Hindlimb muscle (tissue), 1 donor: ENCODE measurements at places on chromosomes 11 and 22.

DNA sequence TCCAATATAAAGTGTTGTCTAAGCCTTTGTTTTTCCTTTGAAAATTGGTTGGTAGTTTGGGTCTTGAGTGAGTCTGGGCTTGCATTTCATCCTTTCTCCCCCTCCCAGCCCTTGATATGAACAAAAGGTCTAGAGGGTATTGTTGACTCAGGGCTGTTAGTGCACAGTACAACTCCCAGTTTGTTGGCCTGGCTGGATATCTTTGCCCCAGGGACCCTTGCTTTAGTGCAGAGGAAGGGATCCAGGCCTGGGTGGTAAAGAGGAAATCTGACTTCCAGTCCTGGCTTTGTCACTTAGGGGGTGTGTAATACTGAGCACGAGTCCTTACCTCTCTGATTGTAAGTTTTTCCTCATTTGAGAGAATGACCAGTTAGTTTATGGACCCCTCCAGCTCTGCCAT lies 330.4 kb downstream of the TMEM135 start:
- no peak for DNase-seq

DNA sequence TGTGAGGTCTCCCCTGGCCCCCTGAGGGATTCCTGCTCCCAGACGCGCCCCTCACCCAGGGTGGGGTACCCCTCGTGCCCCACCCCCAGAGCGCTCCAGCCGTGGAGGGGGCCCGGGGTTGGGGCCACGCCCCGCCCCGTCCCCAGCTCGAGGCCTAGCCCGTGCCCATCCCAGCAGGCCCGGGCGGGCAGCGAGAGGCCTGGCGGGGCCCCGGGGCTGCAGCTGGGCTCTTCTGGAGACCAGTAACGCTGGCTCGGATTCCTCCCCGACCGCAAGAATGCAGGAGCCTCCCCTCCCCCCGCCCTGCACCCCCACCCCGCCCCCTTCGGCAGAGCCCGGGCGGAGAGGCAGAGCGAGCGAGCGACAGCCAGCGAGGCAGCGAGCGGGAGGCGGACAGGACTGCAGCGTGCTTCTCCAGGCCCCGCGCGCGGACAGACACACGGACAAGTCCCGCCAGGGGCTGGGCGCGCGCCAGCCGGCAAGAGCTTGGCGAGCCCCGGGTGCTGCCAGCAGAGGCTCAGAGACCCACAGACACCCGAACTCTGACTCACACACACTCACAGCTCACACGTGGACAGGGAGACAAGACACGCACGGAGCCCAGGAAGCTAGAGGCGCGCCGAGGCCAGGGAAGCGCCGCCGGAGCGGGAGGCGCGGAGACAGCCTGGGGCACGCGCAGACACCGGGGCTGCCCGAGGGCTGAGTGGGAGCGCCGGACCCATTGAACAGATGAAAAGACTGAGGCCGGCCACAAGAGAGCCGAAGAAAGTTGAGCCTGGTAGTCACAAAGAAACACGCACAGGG lies 15.2 kb downstream of the BCL9L start:
- peak; percentile 75 for DNase-seq

DNA sequence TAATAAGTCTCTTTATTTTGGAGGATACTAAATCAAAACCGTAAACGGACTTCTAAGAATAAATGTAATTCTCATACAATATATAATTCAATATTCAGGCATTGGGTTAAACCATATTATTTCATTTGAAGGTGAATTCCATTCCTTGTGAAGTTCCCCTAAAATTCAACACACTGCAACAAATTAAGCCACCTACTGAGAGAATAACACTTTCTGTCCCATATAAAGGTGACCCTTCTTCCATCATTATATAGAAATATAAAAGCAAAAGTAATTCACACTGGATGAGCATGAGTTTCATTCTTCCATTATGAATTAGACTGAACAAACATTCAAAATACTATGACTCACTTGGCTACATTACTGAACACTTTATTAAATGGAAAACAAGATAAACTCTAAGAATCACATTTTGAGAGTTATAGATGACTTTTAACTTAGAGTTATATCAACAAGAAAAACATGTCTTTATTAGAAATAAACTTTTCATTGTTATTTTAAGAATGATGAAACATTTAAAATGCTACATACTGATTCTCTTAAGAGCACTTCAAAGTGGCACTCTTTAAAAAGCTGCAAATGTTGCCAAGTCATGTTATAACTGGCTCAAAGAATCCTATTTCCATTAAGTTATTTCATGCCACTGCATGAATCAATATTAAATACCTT lies 2.8 kb downstream of the SESN3 start:
- DNase-seq: no peak

DNA sequence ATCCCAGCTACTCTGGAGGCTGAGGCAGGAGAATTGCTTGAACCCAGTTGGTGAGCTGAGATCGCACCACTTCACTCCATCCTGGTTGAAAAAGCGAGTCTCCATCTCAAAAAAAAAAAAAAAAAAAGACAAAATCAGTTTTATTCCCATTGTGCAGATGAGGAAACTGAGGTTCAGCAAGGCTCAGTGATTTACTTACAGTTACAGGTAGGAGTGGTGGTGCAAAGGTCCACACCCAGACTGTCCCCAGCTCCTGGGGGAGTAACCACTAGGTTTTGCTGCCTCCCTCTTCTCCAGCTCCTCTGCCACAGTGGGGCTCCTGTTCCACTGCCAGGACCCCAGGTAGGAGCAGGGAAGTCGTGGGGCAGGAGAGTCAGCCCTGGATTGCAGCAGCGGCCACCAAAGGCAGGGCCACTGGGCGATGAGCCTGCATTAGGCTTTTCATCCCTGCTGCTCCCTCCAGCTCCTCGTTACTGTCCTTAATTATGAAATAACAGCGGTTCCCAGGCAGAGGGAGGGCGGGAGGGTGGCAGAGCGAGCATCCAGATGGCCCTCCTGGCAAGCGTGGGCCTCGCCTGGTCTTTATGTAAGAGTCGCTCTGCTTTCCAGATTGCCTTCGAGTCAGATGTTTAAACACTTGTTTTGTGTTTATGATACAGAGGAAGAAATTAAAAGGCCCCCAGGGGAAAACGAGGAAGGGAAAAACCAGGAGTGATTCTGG lies 15.5 kb upstream of the RASD2 start:
- peak; percentile 71 for DNase-seq

- no peak for DNase-seq
Measured at GRCh38 chr11:57646194-57646798, 3.4 kb downstream of the YPEL4 start.

DNA sequence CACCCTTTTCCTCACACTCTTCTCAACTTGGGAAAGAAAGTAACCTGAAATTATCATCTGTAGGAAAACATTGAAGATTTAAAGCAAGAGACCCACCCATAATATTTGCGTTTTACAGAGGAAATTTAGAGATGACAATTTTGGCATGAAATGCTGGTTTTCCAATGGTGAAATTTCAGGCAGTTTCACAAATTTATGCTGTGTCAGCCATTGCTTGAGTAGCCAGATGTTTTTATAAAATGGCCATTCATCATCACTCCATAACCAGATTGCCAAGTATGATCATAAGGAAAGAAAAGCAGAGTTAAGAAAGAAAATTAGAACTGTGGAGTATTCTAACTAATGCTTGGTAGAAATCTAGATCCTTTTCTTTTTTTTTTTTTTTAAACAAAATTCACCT lies 732.9 kb downstream of the NELL1 start:
- no peak for DNase-seq

DNA sequence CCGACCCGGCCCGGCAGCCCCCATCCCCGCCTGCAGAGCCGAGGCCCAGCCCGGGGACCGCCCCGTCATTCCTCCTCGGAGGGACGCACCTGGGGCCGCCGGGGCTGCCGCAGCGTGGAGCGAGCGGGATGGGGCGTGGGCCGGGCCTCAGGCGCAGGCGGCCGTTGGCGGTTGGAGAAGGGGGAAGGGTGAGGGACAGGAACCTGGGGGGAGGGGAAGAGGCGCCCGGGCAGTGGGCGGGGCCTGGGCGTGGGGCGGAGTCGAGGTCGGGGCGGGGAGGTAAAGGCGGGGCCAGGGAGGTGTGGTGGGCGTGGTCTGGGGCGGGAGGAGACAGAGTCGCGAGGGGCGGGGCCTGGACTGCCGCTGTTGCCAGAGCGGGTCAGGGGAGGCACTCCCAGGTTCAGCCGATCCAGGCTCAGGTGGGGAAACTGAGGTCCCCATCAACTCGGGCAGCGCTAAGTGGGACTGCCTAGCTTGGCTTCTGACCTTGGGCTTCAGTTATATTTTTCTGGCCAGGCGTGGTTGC lies at the start of gene TESMIN:
Gene TESMIN, minus strand, starts transcription at position 190 of the 526 bp plus-strand sequence. CDS start 860 bp downstream, outside the sequence.
- DNase-seq: peak; percentile 36

GRCh38 chr11:11491589-11491988 lies 130.2 kb downstream of the GALNT18 start:
- no peak for DNase-seq

DNA sequence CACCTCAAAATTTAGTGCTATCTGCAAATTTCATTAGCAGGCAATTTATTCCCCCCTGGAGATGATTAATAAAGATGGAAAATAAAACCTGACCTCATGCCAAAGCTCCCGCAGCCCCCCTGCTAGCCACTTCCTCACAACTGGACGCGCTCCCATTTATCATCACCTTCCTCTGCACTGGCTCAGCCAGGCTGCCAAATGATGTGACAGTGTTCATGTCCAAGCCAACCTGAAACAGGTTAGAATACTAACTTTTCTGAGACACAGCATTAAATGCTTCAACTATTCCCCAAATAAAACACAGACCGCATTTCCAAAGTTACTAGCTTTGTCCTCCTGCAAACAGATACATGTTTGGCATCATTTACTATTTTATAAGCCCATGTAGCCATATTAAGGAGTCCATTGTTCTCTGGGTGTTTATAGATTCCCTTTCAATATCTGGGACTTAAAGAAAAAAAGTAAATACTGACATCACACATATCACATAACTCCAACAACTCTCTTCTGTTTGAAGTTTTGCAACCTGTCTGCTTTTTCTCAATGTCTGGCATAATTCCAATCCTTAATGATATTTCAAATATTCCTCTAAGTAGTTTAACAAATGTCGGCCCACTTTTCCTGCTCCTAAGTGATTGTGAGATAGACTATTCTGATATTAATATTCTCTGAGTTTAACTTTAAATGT lies 829.7 kb upstream of the FAT3 start:
- DNase-seq: peak; percentile 27

DNA sequence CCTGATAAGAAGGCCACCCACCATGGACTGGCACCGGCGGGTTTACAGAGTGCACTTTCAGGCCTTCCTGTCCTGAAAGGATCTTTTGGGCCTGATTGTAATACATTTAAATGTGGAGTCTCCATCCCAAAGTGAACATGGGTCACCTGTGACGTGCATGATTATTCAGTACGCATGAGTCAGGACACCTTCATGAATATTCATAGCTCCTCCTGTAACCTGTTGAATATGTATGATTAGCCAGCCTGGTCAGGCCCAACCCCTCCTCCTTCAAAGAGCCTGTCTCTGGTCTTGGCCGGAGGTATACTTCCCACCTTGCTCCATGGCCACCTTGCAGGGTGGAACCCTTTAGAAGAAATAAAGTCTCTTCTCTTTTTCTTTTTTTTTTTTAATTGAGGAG lies 75.9 kb upstream of the NUP50 start:
- no peak for DNase-seq

DNA sequence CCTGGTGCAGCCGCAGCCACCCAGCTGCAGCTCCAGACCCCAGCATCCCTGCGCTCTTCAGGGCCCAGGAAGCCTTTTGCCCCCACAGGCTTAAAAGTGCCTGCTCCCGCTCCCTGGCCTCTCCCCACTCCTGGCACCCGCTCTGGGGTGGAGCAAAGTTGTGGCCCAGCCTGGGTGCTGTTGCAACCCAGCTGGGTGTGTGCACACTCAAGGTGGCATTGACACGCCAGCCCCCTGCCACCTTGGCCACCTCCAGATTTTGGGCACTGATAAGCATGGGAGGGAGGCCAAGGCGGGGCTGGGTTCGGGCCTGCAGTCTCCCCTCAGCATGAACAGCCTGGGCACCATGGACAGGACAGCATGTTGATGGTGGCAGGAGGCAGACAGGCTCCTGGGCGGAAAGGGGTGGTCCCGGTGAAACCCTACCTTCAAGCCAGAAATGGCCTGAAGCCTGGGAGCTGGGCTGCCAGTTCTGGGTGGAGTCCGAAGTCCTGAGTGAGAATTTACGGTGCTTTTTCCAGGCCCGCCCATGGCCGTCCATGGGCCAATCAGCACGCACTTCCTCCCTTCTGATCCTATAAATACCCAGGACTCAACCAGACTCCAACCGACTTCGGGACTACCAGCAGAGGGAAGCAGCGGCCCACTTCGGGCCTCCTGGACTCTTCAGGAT lies 23.6 kb upstream of the RNASEH2C start:
- no peak for DNase-seq

DNA sequence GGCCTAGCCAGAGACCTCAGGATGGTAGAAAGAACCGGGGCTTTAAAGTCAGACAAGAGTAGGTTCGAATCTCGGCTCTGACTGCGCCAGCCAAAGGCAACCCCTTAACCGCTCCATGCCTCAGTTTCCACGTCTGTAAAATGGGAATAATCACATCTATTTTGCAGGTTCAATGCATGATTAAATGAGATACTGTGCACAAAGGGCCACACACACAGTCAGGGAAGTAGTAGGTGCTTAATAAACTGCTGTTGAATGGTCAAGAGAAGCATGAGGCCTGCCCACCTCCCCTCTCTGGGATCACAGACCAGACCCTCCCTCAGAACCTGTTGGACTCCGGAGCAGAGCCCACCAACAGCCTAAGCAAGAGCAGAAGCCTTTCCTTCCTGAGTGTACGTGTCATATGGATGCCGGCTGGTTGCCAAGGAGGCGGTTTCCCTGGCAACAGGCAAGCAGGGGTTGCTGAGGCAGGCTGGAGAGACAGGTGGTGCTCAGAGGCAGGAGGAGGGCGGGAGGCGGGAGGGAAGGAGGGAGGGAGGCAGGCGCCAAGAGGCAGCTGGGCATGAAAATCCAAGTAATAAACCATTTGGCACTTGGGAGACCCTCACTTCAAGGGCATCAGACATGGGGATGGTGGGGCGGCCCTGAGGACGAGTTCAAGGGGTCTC lies 43.9 kb downstream of the NFAM1 start:
- no peak for DNase-seq

- no peak for DNase-seq
Measured at GRCh38 chr11:128894685-128895084, 3.5 kb downstream of the KCNJ5 start.
